EL (cell line): ENCODE measurements at places on chromosomes 1 and 21.

GRCh38 chr1:248783367-248783766, 27.8 kb upstream of the LYPD8 start:
- no peak for DNase-seq

DNA sequence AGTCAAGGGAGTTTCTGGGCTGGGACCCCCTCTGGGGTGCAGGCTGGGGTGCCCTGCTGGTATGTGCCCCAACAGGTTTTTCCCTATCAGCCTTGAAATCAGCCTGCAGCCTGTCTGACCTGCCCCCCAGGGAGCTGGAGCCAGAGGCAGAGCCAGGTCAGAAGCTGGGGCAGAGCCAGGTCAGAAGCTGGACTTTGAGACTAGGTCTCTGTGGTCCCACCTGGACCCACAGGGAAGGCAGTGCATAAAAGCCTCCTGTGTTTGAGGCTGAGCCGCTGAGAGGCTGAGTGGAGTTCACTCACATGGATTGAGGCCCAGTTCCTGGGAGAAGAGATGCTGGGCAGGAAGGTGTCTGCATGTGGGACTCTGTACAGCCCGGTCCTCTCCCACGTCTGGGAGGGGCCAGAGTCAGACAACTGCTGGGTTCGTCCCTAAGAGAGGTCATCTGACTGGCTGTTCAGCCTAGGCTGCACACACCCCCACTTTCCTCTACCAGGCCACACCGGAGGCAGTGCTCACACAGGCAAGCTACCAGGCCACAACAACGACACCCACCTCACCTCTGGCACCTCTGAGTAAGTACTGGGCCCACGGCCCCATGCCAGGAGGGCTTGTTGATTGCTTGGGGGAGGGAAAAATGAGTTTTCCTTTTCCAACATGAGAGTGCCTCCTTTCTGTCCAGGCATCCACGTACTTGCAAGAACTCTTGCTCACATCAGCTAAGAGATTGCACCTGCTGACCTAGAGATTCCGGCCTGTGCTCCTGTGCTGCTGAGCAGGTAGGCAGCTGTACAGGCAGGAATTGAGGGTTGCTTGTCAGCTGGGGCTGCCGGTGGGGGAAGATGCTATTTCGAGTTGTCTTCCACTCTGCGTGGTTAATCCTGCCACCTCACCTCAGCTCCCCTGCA, at the start of gene ANXA9:
ANXA9 (plus strand) TSS at position 488 of the 908 bp plus-strand sequence. CDS start 814 bp downstream, outside the sequence.
- DNase-seq = no peak

- DNase-seq = no peak
Observed at GRCh38 chr1:42733415-42734200, 6.4 kb downstream of the CLDN19 start.

- DNase-seq = no peak
Observed at GRCh38 chr1:167621780-167622313, 8.2 kb upstream of the RCSD1 start.

- DNase-seq = peak; percentile 54
Observed at GRCh38 chr21:28554660-28555475, 437.8 kb downstream of the LTN1 start.

DNA sequence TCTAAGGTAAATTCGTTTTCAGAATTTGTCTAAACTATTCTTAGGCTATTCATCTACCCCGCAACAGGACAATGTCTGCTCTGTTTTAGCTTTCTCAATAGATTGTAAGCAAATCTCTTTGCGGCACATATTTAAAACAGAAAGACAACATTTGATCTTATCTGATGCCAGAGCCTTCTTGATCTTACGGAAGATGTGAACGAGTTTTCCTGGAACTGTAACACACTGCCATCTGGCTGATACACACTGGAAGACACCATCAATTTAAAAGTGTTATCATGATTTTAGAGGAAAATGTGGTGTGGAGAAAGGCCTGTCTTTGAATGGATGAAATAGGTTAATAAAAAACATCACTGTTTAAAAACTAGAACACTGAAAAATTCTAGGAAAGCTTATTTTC, 36.1 kb downstream of the COA6 start:
- no peak for DNase-seq

GRCh38 chr1:76425201-76426145, 350.9 kb downstream of the ST6GALNAC3 start:
- DNase-seq = peak; percentile 62

GRCh38 chr1:81664341-81664740, 136.4 kb upstream of the ADGRL2 start:
- DNase-seq = peak; percentile 49

- no peak for DNase-seq
Observed at GRCh38 chr21:23950344-23950743, 1656.9 kb downstream of the MRPL39 start.

DNA sequence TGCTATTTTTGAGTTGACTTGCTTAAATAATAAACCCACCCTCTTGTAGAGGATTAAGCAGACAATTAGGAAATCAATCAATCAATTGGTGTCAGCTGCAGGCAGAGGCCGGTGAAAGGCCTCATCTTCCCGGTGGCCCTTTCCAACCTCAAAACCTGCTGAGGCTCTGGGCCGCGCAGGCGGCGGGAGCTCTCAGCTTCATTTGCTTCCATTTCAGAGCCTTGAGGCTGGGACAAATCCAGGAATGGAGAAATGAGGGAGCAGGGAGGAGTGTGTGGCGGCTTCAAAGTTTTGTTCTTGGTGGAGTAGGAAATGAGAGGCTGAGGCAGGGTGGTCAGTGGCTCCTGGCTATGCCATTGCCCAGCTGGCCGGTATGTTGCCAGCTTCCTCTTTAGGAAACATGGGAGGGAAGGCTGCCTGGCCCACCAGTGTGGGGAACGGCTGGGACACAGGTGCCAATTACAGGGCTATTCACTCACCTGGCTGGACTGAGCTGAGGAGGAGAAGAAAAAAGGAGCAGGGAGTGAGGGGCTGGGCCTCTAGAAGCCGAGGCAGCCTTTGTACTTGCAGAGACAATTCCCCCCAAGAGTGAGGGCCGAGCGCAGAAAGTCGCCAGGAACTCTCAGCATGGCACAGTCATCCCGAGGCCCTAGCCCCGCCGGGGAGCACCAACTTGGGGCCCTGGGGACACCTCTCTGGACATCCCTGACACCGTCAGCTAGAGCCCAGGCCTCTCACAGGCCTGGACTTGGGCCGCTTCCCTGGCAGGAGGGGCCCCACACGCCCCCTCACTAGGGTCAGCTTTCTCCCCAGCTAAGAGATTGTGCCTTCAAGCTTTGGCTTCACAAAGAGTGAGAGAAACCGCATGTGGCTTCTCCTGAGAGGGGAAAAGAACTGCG, 4.4 kb downstream of the POU3F1 start:
- no peak for DNase-seq

DNA sequence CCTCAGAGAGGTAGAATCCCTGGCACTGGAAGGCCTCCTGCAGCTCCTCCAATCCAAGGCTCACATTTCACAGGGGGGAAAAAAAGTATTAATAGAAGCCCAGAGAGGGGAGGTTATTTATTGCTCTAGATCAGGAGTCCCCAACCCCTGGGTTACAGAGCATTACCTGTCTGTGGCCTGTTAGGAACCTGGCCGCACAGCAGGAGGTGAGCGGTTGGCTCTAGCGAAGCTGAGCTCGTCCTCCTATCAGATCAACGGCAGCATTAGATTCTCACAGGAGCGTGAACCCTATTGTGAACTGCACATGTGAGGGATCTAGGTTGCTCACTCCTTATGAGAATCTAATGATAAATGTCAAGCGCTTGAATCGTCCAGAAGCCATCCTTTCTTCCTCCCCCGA, 46.8 kb upstream of the RCC2 start:
- no peak for DNase-seq

DNA sequence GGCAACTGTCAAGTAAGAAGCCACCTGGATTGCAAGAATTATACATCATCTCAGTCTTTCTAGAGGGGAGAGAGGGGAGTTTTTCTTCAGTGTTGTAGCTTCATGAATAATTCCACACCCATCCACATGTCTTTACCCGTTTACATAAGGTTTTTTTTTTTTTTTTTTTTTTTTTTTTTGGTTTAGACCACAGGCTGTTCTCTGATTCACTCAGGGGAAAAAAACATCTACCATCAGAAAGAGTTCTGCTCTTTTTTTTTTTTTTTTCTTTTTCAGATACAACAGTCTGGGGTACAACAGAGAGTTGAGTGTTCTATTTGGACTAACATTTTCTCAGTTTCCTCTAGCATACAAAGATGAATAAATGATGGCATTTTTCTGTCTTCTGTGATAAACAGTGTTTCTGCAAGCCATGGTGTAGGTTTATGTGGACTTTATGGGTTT, 4.9 kb upstream of the KIF14 start:
- DNase-seq = no peak

- DNase-seq = no peak
Observed at GRCh38 chr1:3678361-3679097, 26.2 kb downstream of the TP73 start.

DNA sequence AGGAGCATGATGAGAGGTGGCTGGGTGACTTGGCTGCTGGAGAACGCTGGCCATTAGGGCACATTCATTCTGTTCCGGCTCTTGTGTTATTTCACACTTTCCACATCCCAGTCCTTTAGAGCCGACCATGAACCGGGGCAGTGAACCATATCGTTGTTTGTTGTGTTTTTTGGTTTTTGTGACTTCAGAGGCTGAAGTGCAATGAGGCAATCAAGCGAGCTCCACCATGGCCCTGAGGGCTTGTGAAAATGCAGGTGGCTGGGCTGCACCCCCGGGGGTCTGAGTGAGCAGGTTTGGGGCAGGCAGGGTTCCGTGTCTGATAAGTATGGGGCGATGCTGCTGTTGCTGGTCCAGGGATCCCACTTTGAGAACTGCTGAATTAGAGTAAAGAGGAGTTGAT, 23.7 kb downstream of the ABCG1 start:
- no peak for DNase-seq

GRCh38 chr1:33686551-33686950, 177.3 kb upstream of the HMGB4 start:
- no peak for DNase-seq

DNA sequence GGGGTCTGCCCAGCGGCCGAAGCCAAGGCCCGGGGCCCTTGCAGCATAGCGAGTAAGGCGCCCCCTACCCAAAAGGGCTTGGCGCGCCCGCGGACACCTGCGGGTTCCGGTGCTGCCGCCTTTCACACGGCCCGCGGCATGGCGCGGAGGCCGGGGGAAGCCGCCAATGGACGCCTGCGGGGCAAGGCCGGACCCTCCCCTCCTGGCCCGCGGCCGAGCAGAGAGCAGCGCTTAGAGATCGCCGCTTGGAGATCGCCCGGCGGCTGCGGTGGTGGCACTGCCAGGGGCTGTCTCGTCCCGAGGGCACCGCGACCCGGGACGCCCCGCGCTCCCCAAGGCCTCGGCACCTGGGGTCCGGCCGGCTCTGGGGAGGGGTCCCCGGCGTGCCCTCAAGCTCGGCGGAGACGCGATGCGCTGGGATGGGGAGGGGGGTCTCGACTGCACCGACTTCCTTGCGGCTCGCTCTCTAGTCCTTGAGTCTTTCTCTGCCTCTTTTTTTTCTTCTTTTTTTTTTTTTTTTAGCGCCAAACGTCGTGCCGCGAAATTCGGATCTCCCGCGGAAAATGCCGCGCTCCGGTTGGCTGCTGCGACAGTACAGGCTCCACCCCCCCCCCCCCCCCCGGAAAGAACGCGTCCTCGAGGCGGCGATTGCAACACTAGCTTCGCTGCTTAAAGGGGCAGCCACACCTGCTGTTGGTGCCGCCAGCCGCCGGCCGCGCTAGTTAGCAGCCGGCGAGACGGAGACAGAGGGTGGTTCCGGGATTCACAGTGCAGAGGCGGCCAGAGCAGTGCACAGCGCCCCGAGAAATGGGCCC, at the start of gene E2F2:
E2F2 (minus strand) TSS at position 487 of the 815 bp plus-strand sequence; CDS start at position 47, 440 bp downstream.
- peak; percentile 88 for DNase-seq

- no peak for DNase-seq
Observed at GRCh38 chr1:211287218-211287617, 28.1 kb downstream of the RCOR3 start.

- peak; percentile 25 for DNase-seq
Observed at GRCh38 chr21:29429218-29429617, 130.5 kb downstream of the BACH1 start.

- DNase-seq = peak; percentile 98
Observed at GRCh38 chr1:172746091-172746949, 87.4 kb downstream of the FASLG start.

DNA sequence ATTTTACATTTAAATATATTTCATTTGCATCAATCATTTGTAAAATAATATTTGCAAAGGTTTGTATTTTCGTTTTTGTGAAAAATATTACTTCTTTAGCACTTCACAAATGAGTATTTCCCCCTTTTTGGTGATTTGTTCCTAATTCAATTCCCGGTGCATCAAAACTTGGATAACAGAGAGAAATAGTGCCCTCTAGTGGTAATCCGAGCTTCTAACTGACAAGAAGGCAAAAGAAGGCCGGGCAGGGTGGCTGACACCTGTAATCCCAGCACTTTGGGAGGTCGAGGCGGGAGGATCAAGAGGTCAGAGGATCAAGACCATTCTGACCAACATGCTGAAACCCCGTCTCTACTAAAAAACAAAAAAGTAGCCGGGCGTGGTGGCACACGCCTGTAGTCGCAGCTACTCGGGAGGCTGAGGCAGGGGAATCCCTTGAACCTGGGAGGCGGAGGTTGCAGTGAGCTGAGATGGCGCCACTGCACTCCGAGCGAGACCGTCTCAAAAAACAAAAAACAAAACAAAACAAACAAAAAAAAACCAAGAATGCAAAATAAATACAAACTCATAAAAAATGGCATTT, 137.7 kb downstream of the COL11A1 start:
- peak; percentile 58 for DNase-seq

DNA sequence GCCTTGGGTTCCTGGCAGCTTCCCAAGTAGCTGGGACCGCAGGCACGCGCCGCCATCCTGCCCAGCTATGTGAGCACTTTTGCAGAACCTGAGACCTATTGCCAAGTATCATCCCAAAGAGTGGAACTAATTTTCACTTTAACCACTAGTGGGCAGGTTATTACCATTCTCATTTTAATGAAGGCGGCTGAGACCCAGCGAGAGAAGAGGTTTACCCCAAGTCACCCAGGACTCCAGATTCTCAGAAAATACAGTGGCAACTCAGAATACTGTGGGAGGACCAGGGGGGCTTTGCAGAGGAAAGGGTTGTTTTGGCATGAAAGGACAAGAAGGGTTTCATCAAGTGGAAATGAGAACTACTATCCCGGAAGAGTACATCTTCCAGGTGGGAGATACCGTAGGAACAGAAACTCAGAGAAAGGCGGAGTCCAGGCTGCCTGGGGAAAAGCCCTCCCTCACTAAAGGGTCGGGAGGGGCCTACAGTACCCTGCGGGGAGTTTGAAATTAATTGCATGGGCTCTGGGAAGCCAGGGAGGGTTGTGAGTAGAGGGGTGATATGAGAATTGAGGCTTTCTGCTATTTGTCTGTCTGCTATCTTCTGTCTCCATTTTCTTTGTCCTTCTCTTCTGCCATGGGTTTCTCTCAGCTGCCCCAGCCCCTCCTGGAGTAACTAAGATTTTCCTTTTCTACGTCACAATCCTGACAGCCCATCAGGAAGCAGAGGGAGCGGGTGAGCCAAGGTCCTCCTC, 7.2 kb upstream of the SEMA4A start:
- peak; percentile 97 for DNase-seq
